ENCODE measurements at places on chromosomes 4 and X.
A peak's percentile ranks its signal among the peaks of the same experiment; 100 is the strongest.

GRCh38 chr4:13548059-13548983 lies 4.0 kb upstream of the NKX3-2 start:
- no peak for DNase-seq

DNA sequence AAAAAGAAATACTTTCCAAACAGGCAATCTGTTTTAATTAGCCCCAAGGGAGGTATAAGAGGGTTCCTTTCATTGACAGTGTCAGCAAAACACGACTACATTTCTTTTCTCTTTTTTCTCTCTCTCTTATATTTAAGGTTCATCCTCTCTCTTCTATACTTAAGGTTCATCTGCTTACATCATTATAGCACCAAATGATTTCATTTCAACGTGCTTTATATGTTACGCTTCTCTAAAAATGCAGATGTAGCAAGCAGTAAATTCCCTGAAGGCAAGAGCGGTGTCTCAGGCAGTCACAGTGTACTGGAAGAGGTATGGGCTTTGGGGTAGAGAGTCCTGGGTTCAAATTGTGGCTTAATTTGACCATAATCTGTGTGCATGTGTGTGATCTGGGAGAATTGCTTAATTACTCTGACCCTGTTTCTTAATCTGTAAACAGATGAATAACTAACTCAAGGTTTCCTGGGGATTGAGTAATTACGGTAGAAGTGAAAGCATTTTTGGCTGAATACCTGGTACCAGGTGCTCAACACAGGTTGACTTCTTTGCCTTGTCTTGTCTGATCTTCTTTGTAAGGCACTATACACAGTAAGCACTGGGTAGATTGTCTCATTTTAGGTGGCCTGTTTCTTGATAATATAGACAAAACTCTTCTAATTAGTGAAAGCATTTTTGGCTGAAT lies 180.8 kb downstream of the SPRY1 start:
- DNase-seq, result no peak

GRCh38 chr4:7539659-7540058 lies 104.9 kb upstream of the PSAPL1 start:
- no peak for DNase-seq

DNA sequence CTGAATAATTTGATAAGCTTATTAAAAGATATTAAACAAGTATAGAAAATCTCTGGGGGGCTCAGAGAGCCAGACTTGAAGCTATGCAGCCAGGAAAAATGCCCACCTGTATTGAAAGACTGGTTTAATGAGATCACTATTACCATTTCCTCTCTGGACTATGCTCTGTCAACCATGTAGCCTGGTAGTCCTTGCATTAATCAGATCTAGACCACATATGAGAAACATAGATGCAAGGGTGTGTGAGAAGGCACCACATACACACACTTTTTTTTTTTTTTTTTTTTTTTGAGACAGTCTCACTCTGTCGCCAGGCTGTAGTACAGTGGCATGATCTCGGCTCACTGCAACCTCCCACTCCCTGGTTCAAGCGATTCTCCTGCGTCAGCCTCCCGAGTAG lies 75.9 kb upstream of the ATP8A1 start:
- no peak for DNase-seq

GRCh38 chrX:121851033-121851432 lies 803.6 kb downstream of the GLUD2 start:
- no peak for DNase-seq

- no peak for DNase-seq
Observed at GRCh38 chr4:123409334-123409733, 12.7 kb downstream of the SPRY1 start.

GRCh38 chr4:168643111-168643795 lies 146.4 kb downstream of the PALLD start:
- no peak for DNase-seq

GRCh38 chrX:150365990-150366911 lies 3.1 kb downstream of the MAMLD1 start:
- no peak for DNase-seq

DNA sequence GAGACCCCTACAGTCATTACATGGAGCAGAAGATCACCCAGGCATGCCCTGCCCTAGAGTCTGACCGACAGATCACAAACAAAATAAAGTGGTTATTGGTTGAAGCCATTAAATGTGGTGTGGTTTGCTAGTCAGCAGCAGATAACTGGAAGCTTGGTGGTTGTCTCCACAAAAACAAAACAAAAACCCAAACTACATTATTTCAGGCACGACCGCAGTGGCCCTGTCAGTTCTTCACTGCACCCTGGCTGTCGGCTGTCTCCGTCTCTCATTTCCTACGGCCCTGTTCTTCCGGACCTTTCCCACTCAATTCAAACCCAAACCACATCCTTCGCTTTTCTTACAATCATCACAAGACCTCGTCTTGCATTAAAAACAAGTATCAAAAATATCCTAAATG lies 521.3 kb upstream of the ZFP42 start:
- DNase-seq, result no peak

DNA sequence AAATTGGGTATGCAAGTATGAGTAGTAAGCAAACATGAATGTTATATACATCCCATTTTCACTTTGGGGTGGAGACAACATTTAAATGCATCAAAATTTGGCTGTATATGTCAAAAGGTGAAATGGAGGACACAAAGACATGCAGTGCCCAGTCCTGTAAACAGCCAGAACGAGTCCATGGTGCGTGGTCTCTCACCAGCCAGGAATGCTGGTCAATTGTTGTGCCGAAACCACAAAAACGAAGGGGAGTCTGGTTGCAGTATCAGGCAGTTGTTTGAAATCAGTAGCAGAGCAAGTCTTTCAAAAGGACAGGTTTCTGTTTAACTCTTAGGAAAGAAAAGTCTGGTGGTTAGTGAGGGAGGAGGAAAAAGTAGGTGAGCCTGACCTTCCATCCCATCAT lies 22.3 kb upstream of the RNF150 start:
- DNase-seq, result no peak

- no peak for DNase-seq
Observed at GRCh38 chr4:85426366-85426765, 48.6 kb upstream of the ARHGAP24 start.

GRCh38 chr4:111274486-111274885 lies 651.6 kb upstream of the PITX2 start:
- DNase-seq, result peak; percentile 10

DNA sequence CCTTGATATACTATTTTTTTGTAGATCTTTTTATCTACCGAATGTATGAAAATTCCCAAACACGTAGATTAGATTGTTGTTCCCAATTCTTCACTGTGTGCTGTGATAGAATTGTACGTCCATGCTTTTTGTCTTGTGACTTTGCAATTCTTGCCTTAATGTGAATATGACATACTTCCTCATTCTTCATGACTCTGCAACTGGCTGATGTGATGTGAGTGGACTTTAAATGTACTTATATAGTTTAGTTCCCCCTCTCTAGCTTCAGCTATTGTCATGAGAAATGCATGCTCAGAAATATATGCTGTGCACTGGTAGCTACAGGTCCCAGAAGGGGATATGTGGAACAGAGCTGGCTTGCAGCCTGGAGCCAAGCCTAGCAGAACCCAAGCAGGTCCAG lies 89.4 kb downstream of the FTHL17 start:
- DNase-seq, result no peak

GRCh38 chr4:173270312-173271027 lies 63.7 kb downstream of the HMGB2 start:
- DNase-seq, result no peak

DNA sequence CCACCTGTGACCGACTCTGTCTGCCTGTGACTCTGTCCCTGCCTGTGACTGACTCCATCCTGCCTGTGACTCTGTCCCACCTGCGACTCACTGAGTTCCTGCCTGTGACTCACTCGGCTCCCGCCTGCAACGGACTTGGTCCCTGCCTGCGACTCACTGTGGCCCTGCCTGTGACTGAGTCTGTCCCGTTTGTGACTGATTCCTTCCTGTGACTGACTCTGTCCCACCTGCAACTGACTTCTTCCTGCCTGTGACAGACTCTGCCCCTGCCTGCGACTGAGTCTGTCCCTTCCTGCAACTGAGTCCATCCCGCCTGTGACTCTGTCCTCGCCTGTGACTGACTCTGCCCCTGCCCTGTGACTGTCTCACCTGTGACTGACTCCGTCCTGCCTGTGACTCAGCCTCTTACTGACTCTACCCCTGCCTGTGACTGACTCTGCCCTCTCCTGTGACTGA lies 9.6 kb upstream of the UVSSA start:
- no peak for DNase-seq

DNA sequence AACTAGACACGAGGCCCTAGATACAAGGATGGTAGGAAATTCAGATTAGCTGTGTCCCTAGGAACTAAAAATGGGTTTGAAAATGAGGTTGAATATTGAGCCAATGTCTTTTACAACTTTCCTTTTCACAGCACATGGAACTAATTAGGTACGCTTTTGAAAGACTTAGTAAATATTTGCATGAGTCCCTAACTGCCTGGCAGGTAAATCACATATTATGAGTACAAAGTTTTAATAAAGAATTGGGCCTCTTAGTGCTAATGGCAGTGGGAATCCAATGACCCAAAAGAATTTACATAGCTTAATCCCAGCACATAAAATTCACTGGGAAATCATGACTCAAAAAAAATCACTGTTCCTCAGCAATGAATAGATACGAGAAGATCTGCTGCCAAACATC lies 16.8 kb downstream of the MUC7 start:
- no peak for DNase-seq

DNA sequence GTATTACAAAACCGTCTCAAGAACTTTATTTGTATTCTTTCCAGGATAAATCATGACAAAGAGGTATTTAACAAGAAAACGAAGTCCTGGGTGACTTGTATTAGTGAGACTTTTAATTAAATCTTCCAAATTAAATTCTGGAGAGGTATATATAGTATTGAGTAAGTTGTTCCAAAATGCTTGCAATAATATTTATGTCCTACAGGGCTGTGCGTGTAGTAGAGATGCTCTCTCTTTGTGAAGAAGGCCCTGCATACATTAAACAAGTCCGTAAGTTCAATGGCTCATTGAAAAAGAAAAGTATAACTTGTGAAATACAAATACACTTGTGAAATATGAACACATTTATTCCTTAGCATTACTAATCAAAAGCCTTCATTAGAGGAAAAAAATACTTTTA lies 211.4 kb downstream of the ARHGAP24 start:
- no peak for DNase-seq

DNA sequence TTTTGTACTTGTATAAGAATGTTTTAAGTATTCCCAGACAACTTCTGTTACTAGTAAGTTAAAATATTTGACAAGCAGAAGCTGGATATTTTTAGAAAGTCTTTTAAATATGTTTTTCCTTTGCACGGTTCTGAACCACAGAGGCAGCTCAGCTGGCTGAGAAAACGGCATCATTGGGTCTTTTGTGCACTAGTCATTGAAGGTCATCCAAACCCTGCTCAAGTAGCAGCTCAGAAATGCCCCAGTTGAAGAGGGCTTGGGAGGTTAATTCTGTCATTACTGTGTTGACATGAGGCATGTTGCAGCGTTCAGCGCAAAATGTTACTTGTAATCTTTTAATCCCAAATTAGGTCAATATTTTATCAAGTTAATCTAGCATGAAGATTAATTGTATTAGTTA lies 383.7 kb upstream of the FAM241A start:
- DNase-seq, result no peak

DNA sequence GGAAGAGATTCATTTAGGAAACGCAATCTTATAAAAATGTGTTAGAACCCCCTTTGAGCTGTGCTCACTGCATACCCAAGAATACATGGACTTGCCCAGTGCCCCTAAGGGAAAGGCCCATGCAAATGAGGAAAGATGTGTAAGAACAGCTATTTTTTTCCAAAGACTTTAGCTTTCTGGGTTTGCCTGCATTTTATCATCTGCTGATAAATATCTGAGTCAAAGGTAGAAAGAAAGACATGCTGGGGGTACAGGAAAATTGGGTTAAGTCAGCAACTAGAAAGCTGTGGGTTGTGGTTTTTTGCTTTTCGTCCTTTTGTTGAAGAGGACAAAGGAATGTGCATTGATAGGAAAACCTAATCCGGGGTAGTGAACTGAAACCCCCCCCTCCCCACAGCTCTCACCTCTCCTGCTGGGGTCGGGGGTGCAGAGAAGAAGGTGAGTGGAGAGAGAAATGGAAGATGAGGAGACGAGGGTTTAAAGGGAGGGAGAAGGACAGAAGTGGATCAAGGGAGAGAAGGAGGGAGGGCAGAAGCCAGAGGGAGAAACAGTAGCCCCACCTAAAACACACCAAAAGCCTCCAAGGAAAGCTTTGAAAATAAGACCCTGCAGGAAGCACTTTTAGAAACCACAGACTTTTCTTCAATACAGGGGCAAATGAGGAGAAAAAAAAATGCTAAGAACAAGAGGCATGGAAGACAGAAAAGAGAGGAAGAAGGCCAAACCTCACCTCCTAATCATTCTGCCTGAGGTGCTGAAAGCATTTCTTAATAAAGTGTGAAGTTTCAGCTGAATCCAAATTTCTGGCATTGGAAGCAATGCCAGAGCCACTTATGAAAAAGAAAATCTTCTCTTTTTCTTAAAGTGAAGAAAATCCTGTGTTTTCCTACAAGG lies 49.3 kb downstream of the KDR start:
- no peak for DNase-seq

DNA sequence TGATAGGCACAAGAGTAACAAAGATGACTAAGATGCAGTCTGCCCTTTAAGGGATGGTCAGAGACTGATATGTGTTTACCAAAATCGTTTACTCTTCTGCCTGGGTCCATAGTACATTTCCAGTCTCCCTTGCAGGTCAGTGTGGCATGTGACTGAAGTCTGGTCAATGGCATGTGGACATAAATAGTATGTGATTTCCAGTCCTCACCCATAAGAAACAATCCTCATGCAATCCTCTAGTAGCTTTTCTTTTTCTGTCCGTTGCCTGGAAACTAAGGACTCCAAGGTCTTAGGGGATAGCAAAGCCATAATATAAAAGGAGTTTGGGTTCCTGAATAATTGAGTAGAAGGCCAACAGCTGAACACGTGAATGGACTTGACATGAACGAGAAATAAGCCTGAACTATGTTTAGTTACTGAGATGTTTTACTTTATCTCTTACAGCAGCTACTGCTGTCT lies 1.1 kb downstream of the SLC9B2 start:
- DNase-seq, result no peak

DNA sequence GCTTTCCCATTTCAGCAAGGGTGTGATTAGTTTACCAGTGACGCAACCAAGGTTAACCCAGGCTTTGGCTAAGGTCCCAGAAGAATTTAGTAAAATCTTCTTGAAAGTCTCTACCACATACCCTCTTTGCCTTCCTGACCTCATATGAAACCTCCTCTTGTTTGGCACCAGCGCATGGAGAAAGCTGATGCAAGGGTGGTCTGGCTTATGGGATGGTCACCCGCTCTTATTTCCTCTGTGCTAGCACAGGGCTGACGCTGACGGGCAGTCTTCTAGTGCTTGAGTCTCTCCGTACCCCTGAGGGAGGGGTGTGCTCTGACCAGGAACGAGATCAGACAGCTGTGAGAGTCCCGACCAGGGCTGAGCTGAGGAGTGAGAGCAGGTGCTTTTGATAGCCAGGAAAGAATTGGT lies 137.6 kb downstream of the TENM3 start:
- DNase-seq, result peak; percentile 52
